SJSA1 (cell line): ENCODE measurements at places on chromosomes 3 and 15. TPM values are rescaled to one million over a fixed set of nuclear protein-coding genes. Genes with fewer than 3 reads are reported as not detected.

GRCh38 chr15:31472636-31473384 is 146.2 kb downstream of the KLF13 start:
- H3K27me3 ChIP-seq = no peaks in the 10 kb centered on the region
- DNase-seq = peak; percentile 61
- H3K27ac ChIP-seq = peak overlapping the region; percentile 78
- no peaks in the 10 kb centered on the region for H3K36me3 ChIP-seq

ECT2 gene
- total RNA-seq = 84.6 and 97.0 TPM in 2 replicates

DNA sequence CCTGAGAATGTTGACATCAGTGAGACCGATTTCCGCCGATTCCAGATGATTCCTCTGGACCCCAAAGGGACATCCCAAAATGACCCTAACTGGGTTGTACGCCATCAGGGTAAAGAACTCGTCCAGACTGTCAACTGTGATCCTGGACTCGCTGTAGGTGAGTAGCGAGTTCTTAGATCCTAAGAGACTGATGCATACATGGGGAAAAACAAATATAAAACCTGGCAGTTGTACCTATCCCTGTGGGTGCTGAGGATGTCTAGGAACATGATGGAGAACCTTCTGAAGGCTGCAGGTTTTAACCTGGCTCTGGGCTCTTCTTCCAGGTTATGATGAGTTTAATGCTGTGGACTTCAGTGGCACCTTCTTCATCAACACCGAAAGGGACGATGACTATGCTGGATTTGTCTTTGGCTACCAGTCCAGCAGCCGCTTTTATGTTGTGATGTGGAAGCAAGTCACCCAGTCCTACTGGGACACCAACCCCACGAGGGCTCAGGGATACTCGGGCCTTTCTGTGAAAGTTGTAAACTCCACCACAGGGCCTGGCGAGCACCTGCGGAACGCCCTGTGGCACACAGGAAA is 12.3 kb downstream of the THBS1 start:
- H3K4me3 ChIP-seq = no peak overlapping the region
- H3K27me3 ChIP-seq = no peaks in the 10 kb centered on the region
- peaks cover 97% of the 10 kb centered on the region for H3K36me3 ChIP-seq

GPR15 gene
- not detected in 2 replicates for total RNA-seq

GRCh38 chr3:105062853-105063252 is 303.9 kb upstream of the ALCAM start:
- no peak overlapping the region for H3K27ac ChIP-seq
- H3K36me3 ChIP-seq = no peaks in the 10 kb centered on the region
- H3K4me1 ChIP-seq = no peaks in the 10 kb centered on the region
- no peak overlapping the region for H3K4me3 ChIP-seq
- H3K27me3 ChIP-seq = no peaks in the 10 kb centered on the region

DNA sequence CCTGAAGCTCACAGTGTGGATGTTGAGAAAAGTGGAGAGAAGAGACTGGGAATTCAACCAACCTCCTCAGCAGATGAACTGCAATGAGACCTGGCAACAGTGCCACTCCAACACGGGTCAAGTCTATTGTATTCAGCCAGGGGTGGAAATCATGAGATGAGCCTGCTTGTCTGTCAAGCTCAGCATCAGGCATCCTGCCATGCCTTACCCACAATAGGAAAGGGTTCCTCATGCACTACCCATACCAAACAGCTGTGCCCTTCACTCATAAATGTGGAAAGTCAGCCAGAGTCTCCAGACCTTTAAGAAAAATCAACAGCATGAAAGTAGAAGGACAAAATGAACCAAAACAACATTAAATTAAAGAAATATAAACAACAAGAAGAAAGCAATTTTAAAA is 542.1 kb downstream of the EPHB1 start:
- H3K36me3 ChIP-seq = no peaks in the 10 kb centered on the region
- DNase-seq = no peak
- H3K27ac ChIP-seq = no peak overlapping the region
- H3K4me3 ChIP-seq = no peak overlapping the region
- no peaks in the 10 kb centered on the region for H3K4me1 ChIP-seq

CPNE9 gene
- not detected in 2 replicates for total RNA-seq

DNA sequence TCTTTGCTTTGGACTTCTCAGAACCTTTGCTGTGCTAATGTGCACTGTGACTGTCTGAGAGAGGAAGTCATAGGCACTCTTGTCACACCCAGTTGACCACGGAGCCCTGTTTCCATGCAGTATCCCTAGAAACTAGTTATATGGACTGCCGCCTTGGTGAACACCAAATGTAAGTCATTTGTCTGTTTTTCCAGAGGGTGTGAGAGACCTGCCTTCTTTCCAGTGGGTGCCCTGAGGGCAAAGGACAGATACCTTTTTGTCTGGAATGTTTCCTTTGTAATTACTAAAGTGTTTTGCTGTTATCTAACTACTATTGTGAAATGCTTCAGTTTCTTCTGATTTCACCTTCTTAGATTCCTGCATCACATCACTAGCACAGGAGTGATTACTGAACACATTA is 91.8 kb downstream of the LARS2 start:
- peak overlapping the region; percentile 57 for H3K27ac ChIP-seq
- no peak for DNase-seq
- no peaks in the 10 kb centered on the region for H3K27me3 ChIP-seq
- peaks cover 21% of the 10 kb centered on the region for H3K4me1 ChIP-seq

DNA sequence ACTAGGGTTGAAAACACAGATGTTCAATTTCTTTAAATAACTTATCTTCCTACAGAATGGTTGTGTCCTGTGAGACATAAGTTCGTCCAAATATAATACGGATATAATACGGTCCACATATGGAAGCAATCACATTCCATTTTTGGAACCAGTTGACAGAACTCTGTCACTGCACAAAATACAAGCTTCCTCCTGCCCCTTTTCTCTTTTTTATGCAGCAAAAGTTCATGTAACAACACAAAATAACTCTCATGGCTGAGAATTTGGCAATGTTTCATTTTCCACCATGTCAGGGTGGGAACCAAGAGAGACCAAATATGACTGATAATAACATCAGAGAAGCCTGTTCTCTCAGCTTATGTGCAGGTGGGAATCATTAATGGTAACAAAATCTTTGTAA is 158.1 kb upstream of the ZNF385D start:
- no peaks in the 10 kb centered on the region for H3K36me3 ChIP-seq
- H3K4me3 ChIP-seq = no peak overlapping the region
- no peak for DNase-seq
- no peaks in the 10 kb centered on the region for H3K27me3 ChIP-seq
- H3K4me1 ChIP-seq = no peaks in the 10 kb centered on the region
- no peak overlapping the region for H3K27ac ChIP-seq

DNA sequence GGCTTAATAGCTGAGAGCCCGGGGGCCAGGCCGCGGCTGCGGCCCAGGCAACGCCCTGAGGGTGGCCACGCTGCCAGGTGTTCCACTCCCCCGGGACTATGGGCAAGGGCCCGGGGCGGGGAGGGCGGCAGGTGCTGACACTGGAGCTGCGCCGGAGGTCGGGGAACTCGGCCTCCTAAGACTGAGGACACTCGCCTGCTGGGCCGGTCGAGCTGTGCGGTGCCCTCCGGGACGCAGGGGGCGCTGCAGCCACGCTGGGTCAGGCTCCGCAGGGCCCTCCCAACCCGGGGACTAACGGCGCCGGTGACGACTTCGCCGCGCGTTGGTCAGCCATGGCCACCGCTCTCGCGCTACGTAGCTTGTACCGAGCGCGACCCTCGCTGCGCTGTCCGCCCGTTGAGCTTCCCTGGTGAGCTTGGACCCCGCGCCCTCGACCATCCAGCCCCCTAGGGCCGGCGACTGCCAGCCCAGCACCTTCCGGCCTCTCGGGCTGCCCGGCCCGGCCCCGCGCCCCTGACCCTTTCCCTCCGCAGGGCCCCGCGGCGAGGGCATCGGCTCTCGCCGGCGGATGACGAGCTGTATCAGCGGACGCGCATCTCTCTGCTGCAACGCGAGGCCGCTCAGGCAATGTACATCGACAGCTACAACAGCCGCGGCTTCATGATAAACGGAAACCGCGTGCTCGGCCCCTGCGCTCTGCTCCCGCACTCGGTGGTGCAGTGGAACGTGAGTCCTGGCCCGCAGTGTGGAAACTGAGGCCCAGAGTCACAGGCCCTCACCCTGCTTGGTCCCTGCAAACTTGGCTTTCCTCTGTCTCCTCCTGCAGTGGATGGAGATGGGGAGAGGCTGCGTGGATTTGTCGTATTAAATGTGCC is at the start of gene NDUFAF3:
NDUFAF3 (plus strand) TSS at position 309 of the 875 bp plus-strand sequence; CDS start at position 333, 24 bp downstream.
- peak within 1 kb of the TSS; percentile 96 for H3K4me3 ChIP-seq
- peak within 1 kb of the TSS; percentile 98 for H3K27ac ChIP-seq
- no peaks in the 10 kb centered on the region for H3K27me3 ChIP-seq
- peaks cover 38% of the 10 kb centered on the region for H3K4me1 ChIP-seq
